ENCODE measurements at places on chromosomes 2 and 18.

DNA sequence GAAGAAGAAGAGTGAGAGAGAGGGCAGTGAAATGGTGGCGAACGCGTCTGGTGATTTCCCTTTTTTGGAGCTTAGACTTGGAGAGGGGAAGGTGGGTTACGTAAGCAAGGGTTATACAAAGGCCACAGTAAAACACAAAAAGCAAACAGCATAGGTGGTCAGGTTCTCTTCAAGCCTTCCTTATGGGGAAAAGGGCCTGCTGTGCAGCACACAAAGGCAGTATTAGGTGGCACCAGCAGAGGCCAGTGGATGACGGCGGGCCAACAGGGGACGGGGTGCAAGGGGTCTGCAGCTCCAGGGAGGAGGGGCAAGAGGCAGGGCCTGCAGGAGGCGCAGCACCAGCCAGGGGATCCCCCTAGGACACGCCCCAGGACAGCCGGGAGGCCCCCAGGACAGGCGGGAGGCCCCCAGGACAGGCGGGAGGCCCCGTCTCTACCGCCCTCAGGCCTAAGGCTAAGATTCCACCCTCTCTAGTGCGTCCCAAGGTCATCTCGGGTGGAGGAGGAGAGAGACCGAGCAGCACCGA is 32.6 kb upstream of the NPC1 start:
- DNase-seq, result no peak

GRCh38 chr18:67516539-67517443 is at the start of gene DSEL:
Gene DSEL, minus strand, starts transcription at chr18:67516720. Its CDS starts 2,112 bp downstream, at chr18:67514608.
- peak; percentile 94 for DNase-seq

DNA sequence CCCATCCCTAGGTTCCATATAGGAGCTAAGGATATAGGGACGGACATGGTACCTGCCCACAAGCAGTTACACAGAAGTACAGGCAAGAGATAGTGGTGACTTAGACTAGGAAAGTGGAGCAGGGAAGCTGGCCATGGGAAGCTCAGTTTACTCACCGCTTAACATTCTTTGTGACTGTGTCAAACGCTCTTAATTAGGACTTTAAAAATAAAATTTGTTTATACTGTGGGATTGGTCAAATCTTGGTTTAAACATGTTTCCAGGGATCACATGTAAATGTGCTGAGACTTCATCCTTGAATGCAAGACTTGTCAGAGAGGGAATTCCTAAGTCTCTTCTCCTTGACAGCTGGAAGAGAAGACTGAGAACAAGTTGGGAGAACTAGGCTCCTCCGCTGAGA is 107.3 kb downstream of the MTCL1 start:
- DNase-seq, result no peak

- peak; percentile 1 for DNase-seq
These were observed 80.3 kb downstream of the DYNAP start for GRCh38 chr18:54671291-54671881.

DNA sequence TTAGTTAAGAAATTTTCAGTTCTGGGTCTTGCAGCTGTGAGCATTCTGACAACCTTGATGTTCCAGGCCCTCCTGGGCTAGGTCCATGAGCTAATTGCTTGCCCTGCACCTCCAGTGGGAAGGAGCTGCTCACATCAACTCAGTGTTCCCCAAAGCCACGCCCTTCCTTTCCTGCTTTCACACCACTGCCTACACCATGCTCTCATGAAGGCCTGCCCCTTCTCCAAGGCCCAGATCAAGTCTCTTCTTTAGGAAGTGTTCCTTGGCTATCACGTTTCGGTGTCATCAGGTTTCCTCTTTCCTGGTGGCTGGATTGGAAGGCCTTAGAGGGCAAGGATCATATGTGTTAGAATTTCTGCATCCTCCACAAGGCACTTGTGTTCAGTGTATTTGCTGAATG is 18.8 kb downstream of the TMEM127 start:
- no peak for DNase-seq

- no peak for DNase-seq
These were observed 19.8 kb downstream of the PROC start for GRCh38 chr2:127437781-127438726.

DNA sequence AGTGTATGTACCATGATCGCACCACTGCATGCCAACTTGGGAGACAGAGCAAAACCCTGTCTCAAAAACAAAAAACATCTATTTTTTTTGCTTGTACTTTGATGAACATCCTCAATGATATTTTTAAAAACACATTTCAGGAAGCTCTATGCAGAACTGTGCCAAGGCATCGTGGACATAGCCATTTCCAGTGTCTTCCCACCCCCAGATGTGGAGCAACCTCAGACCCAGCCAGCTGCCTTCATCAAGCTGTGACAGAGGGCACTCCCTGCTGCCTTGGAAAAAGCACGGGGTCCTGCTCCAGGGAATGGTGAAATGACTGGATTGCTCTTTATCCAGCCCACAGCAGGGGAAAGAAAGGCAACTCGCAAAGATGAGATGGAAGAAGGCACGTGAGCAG is 13.7 kb upstream of the POLR1B start:
- no peak for DNase-seq

GRCh38 chr2:23487735-23488492 is 102.9 kb downstream of the KLHL29 start:
- no peak for DNase-seq

DNA sequence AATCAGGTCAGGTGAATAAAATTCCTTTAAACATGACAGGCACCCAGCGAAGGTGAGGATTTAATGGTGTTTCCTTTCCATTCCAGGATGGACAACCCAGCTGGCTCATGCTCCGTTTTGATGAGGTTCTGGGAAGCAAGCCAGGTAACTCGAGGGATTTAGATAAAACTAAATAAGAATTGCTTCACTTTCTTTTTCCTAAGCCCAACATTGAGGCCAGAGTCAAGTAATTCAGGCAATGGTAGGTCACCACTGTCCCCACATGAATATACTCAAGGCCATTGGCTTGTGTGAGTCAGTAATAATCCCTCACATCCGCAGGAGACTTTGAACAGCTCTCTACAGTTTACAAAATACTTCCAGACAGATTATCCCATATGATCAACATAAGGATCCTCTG is 16.2 kb upstream of the LRATD1 start:
- DNase-seq, result no peak

- DNase-seq, result no peak
These were observed 97.4 kb upstream of the UPP2 start for GRCh38 chr2:158004126-158004764.

DNA sequence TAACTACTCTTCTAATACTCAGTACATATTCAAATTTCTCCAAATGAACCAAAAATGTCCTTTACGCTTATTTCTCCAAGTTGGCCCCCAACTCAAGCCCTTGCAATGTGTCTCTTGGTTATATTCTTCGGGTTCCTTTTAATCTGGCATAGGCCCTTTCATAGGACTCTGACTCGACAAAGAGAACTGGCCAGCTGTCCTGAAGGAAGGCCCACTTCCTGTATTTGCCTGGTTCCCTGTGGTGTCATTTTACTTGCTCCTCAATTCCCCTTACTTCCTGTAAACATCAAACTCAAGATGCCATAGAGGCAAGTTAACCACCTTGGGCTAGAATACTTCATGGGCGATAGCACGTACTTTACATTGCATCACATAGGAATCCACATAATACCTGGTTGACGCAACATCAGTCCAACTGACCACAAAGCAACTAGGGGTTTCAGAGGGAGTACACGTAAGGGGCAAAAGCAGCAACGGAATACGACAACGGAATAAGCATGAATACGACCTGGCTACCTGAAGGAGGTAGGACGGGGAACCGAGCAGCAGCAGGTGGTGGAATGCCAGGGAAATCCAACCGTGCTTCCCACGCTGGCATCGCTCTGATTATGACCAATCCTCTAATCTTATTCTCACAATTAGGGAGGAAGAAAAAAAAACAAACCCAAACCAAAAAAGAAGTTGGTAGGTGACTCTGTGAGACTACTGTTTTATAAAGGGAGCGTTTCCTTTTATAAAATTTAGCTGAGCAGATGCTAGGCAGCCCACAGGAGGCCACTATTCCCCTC is 823 bp upstream of the GORASP2 start:
- DNase-seq, result no peak

GRCh38 chr2:15560140-15560987 is 770 bp downstream of the NBAS start:
- peak; percentile 0 for DNase-seq
